ENCODE measurements at places on chromosomes 13 and 19.

DNA sequence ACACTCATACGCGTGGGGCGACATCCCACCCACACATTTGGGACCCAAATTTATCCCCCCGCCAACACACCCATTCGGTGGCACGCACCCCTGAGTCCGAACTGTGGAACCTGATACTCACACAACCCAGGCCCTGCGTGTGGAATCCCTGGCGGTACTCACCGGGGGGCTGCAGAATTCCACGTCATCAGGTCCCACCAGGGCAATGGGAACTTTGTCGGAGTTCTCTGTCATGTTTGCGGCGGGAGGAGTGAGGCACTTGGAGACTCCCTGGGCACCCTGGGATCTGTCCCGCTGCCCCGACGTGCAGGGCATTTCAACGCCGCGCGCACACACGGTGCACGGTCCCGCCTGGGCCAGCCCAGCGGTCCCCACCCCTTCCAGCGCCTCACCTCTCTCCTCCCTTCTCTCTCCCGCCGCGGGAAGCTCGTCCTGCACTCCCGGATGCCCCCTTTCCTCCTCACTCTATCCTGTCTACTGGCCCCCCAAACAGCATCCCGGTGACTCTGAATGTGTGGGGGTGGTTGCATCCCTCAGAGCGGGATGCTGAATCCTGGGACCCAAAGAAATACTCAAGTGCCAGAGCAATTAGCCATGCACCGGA is at the start of gene CNMD:
CNMD (minus strand) TSS at position 353 of the 604 bp plus-strand sequence; CDS start at position 234, 119 bp downstream.
- no peak for DNase-seq

GRCh38 chr13:111292710-111293485 is 27.5 kb upstream of the TEX29 start:
- peak; percentile 81 for DNase-seq

GRCh38 chr19:18418483-18419194 is 559 bp upstream of the SSBP4 start:
- no peak for DNase-seq

GRCh38 chr13:66585669-66586203 is 644.4 kb downstream of the PCDH9 start:
- DNase-seq = no peak

GRCh38 chr13:82187227-82187626 is 1695.0 kb downstream of the SLITRK1 start:
- DNase-seq = no peak

DNA sequence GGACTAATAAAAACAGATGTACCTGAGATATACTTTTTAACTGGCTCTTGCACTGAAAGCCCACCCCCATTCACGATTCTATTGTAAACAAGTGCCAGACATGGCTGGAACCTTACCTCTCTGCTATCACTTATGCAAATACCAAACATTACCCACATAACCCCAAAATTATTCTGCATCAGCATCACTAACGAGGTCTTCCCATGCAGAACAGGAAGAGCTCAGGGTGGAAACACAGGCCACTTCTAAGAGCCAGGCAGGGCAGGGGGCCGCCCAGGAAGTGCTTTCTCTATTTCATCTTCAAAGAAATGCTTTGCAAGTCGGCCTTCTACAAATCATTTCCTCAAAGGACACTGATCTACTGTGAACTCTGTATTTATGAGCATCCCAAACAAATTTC is 7.3 kb downstream of the IRS2 start:
- DNase-seq = no peak

DNA sequence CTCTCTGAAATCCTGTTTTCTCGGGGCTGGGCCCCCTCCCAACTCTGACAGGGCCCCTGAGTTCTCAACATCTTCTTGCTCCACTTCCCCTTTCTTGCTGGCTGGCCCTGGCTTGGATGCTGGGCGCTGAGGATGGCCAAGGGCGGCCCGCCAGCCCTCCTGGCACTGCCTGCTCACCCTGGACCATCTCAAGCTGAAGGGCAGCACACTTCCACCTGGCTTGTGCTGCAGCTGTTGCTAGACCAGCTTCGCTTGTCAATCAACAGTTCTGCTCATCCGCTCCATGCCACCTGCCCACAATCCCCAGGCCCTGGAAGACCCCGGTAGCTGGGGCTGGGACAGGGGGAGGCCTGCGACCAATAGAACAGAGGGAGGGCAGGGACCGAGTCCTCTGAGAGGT is 6.9 kb upstream of the GMIP start:
- no peak for DNase-seq

- no peak for DNase-seq
These were observed 15.7 kb downstream of the CCDC124 start for GRCh38 chr19:17948514-17948900.

- no peak for DNase-seq
These were observed 59.7 kb upstream of the KL start for GRCh38 chr13:32956595-32956933.

GRCh38 chr19:55228403-55229031 is at the start of gene TMEM86B:
Gene TMEM86B (minus strand): TSS chr19:55228763. CDS start chr19:55228741, 22 bp downstream.
- DNase-seq = no peak

- no peak for DNase-seq
These were observed 29.4 kb downstream of the NBEA start for GRCh38 chr13:34971473-34971872.

DNA sequence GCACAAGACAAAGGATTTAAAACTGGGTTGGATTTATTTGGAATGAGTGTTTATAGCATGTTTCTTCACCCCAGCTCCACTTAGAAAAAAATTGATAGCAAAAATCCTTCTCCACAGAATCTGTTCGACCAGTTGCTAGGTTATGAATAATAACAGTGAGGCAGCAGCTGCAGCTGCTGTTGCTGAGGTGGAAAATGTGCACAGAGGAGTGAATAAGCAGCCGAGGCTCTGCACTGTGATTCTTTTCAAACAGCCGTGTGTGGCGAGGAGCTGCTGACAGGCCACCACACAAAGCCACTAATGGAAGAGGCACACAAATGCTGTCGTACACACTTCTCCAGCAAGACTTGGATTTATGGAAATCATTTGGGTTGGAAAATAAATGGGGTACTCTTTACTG is 6.4 kb upstream of the RASL11A start:
- DNase-seq = peak; percentile 80

DNA sequence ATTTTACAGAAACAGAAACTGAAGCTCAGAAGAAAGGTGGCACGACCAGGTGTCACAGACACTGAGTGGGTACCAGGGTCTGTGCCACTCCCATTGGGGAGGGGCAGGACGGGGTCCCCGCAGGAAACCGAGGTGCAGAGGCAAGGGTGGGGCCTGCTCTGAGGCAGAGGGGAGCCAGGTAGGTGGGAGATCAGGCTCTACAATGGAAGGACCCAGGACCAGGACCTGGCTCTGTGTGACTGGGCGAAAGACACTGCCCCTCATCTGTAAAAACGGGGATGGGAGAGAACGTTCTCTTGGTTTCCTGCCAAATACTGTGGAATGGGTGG is 2.8 kb downstream of the PTGIR start:
- no peak for DNase-seq

- no peak for DNase-seq
These were observed 904 bp upstream of the SIGLEC9 start for GRCh38 chr19:51123802-51124201.

DNA sequence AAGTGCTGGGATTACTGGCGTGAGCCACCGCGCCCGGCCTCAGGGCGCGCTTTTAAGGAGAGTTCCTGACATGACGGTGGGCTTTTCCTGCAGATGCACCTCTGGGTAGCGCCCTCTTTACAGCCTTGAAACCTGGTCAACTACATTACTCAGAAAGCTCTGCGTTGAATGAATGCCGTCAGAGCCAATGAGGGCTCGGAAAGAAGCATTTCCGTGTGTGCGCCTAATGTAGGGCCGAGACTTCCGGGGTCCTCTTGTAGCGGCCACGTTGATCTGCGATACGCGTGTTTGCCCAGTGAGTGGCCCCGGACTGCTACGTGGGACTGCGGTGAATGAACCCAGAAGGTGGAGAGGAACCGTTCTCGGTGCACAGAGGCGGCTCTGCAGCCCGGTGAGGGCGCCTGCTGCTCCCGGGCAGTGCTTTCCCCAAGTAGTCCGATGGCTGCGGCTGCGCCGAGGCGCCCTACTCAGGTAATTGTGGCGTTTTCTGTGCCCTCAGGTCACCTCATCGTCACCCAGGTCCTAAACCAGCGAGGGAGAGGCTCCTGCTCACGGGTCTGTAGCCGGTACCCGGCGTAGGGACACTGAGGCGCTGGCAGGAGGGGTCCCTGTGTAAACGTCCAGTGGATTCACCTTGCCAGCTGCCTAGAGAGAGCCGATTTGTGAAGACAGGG is 4.9 kb upstream of the ZNF552 start:
- DNase-seq = peak; percentile 95

GRCh38 chr13:74288361-74288911 is 154.2 kb upstream of the KLF12 start:
- peak; percentile 71 for DNase-seq

DNA sequence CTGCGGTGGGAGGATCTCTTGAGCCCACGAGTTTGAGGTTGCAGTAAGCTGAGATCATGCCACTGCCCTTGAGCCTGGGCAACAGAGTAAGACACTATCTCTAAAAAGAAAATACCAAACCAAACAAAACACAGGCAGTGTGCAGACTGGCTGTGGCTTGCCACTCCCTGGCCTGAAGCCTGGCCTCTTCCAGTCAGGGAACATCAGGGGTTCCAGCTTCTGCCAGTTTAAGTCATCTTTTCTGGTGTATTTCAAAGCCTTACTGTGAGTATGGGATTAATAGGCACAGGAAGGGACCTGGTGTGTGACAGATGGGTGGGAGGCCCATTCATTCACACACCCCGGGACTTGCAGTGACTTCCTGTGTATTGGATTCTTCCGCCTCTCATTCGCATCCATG is 27.0 kb upstream of the F2RL3 start:
- DNase-seq = no peak

DNA sequence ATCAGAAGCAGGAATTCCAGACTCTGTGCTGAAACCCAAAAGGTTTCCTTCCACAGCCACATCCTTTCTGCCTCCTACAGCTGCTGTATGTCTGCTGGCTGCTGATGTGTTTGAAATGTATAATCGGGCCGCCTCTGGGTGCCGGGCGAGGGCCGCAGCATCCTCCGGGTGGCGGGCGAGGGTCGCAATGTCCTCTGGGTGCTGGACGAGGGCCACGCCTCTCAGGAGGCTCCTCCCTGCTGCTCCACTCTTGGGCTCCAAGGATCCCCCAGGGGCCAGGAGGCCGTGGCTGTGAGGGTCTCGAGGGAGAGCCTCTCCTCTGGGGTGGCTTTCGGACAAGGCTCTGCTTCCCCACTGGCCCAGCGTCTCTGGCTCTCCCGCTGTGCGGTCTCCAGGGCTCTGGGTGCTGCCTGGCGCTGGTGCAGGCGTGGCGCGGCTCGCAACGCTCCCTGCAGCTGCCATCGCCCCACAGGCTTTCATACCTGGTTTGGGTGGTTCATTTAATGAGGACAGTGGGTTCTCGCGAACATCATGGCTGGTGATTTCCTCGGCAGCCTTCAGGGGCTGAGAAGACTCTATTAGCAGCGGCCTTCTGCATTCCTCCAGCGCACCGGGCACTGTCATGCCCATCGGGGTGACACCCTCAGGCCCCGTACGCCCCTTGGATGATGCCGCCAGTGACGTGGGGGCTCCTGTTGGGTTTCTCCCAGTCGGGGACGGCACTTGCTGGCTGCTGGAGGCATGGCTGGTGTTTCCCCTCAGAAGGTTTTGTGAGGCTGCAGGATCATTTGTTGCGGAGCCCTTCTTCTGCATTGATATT is 41.8 kb upstream of the GRTP1 start:
- DNase-seq = peak; percentile 91

- DNase-seq = no peak
These were observed 72.3 kb downstream of the KCTD12 start for GRCh38 chr13:76813891-76814290.

Measured in NCI-H1417 (cell line).